Ascending aorta (tissue), 2 donors: ENCODE measurements at places on chromosomes 7 and 10. TPM values are rescaled to one million over a fixed set of nuclear protein-coding genes. Genes with fewer than 3 reads are reported as not detected.

DNA sequence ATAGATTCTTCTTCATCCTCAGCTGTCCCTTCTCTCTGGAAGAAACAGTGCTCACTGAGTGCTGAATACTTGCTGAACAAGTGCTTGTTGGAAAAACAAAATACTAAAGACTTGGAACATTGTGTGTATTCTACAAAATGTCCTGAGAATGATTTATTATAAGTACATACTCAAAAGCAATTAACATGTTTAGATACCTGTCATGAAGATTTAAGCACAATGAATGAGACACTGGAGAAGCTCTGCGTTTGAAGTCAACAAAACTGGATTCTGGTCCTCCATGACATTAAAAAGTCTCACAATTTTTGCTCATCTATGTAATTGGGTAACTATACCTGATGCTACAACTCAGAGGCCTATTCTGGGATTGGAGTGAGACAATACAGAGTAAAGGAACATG lies 34.8 kb upstream of the LAMB1 start:
- H3K27me3 ChIP-seq = no peaks in the 10 kb centered on the region
- DNase-seq = no peak
- no peaks in the 10 kb centered on the region for H3K36me3 ChIP-seq
- H3K27ac ChIP-seq = no peak overlapping the region

TWIST1 gene
- 2.0 TPM for total RNA-seq

DNA sequence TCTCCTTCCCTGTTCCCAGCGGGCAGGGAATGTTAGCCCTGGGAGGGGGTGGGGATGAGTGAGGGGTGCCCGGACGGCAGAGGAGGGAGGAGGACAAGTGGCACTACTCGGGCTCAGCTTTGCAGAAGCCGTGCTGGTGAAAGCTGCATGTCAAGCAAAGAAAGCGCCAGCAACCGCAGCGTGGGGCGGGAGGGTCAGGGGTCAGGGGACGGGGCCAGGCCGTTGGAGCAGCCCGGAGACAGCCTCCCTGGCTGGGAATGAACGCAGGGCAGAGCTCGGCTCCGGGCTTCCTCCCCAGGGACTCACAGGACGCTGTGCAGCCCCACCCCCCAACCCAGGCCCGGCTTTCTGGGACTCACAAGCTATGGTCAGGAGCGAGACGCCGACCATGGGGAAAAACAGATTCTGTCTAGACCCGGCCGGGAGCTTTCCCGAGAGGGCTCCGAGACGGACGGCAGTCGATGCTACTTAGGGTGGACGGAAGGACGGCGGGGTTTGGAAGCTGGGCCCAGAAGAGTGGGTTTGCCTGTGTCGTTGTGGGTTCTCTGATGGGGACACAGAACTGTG lies 113.4 kb downstream of the VIPR2 start:
- no peaks in the 10 kb centered on the region for H3K27me3 ChIP-seq
- no peaks in the 10 kb centered on the region for H3K36me3 ChIP-seq
- no peaks in the 10 kb centered on the region for H3K4me1 ChIP-seq
- no peak for DNase-seq
- peak overlapping the region; percentile 59 for H3K4me3 ChIP-seq

GRCh38 chr7:16347066-16347826 lies 74.1 kb downstream of the CRPPA start:
- no peak overlapping the region for H3K27ac ChIP-seq
- no peak overlapping the region for H3K4me3 ChIP-seq
- no peaks in the 10 kb centered on the region for H3K36me3 ChIP-seq
- no peaks in the 10 kb centered on the region for H3K4me1 ChIP-seq

POLR1F gene
- total RNA-seq = 8.8 TPM
